ENCODE measurements at places on chromosomes 3 and 15.

- no peak for DNase-seq
These were observed 683 bp downstream of the PPM1M start for GRCh38 chr3:52246264-52246620.

GRCh38 chr15:39365161-39365560 is 215.7 kb upstream of the THBS1 start:
- DNase-seq, result no peak

DNA sequence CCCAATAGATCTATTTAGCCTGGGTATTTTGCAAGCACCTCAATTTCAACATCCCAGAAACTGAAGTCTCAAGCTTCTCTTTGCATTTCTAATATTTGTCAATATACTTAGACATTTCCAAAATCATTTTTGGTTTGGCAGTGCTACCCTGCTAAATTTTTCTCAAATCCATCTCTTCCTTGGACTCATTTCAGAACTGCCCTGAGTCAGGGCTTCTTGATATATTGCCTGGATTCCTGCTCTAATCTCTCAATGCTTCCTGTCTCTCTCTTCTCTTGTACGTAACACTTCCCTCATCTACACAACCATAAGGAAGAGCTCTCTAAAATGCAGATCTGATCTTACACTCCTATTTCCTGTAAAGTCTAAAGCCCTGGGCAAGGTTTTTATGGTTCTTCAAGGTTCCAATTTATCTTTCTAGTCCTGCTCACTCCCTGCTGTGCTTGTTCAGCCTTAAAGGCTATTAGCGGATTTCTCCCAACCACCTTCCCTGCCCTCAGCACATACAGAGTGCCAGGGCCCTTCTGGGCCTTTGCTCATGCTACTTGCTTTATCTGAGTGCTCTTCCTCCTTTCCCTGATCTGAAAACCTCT is 53.0 kb upstream of the MME start:
- peak; percentile 22 for DNase-seq

- DNase-seq, result no peak
These were observed 57.0 kb downstream of the SUMF1 start for GRCh38 chr3:4409971-4410573.

- no peak for DNase-seq
These were observed 17.9 kb upstream of the COPG1 start for GRCh38 chr3:129231331-129232119.

GRCh38 chr3:46990573-46991374 is 11.3 kb downstream of the NBEAL2 start:
- DNase-seq, result no peak
